Gastroesophageal sphincter (tissue), 4 donors: ENCODE measurements at places on chromosomes 11 and 22. TPM values are rescaled to one million over a fixed set of nuclear protein-coding genes. Genes with fewer than 3 reads are reported as not detected.

The VSIG10L2 gene
- total RNA-seq: not detected

The FLRT1 gene
- 1.1 TPM for total RNA-seq

The PARVG gene
- total RNA-seq: 13.9 TPM

The OTOG gene
- total RNA-seq: not detected

The LRRN4CL gene
- 42.1 TPM for total RNA-seq

GRCh38 chr22:20016734-20017621 lies at the start of gene ARVCF:
Gene ARVCF (minus strand): TSS chr22:20016823. CDS start chr22:19990794, 26,029 bp downstream.
- no peaks in the 10 kb centered on the region for H3K27me3 ChIP-seq
- ATAC-seq: peak; percentile 87
- peaks cover 20% of the 10 kb centered on the region for H3K4me1 ChIP-seq
- H3K4me3 ChIP-seq: peak within 1 kb of the TSS; percentile 34
- H3K36me3 ChIP-seq: no peaks in the 10 kb centered on the region
- no peak within 1 kb of the TSS for H3K27ac ChIP-seq

DNA sequence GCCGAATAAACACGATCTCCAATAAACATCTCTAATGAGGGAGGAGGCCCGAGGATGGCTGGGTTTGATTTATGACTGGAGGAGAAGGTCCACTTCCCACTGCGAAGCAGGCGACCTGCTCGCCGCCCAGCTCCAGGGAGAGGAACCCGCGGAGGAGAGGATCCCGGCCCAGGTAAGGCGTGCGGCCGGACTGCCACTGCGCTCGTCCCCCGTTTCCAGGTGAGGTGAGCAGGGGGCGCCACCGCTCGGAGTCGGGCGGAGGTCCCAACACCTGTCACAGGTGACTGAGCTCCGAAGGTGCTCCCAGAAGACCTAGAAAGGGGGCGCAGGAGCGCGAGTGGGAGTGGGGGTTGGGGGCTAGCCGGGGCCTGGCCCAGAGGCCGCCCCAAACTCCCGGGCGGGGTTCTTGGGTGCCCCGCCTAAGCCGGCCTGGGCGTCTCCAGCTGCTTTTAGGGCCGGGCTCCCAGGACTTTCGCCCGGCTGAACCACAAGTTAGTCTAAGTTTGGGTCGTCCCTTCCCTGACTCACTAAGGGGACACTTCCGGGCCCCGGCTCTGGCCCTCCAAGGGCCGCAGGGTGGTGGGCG lies 5.4 kb upstream of the PAX6 start:
- peaks cover 71% of the 10 kb centered on the region for H3K4me1 ChIP-seq
- peaks cover 100% of the 10 kb centered on the region for H3K27me3 ChIP-seq
- no peaks in the 10 kb centered on the region for H3K36me3 ChIP-seq
- no peak for ATAC-seq

DNA sequence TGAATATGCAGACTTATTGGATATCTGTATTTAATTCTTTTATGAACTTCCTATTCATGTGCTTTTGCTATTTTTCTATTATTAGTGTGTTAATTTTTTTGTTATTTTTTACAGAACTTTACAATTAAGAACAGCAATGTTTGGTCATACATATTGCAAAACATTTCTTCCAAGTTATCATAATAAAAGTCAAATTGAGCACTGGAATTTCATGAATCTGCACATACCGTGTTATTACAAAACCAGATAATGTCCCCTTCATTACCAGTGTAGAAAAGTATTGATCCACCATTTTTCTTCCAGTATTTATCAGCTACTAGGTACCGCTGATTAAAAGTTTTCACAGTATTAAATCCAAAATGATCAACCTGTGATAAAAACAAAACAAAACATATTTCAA lies 40.5 kb downstream of the PRCP start:
- no peak overlapping the region for H3K27ac ChIP-seq
- no peaks in the 10 kb centered on the region for H3K27me3 ChIP-seq
- peaks cover 22% of the 10 kb centered on the region for H3K4me1 ChIP-seq
- H3K4me3 ChIP-seq: no peak overlapping the region

GRCh38 chr11:63280920-63281319 lies 37.5 kb upstream of the SLC22A25 start:
- ATAC-seq: no peak
- no peaks in the 10 kb centered on the region for H3K4me1 ChIP-seq
- peaks cover 13% of the 10 kb centered on the region for H3K27me3 ChIP-seq
- no peak overlapping the region for H3K27ac ChIP-seq

- no peaks in the 10 kb centered on the region for H3K4me1 ChIP-seq
- ATAC-seq: no peak
- H3K27me3 ChIP-seq: no peaks in the 10 kb centered on the region
- H3K36me3 ChIP-seq: no peaks in the 10 kb centered on the region
- no peak overlapping the region for H3K4me3 ChIP-seq
Measured at GRCh38 chr11:134370526-134371435, 39.0 kb downstream of the GLB1L2 start.

GRCh38 chr11:72226701-72227100 lies 2.1 kb downstream of the INPPL1 start:
- H3K27me3 ChIP-seq: no peaks in the 10 kb centered on the region
- peaks cover 58% of the 10 kb centered on the region for H3K4me1 ChIP-seq
- no peak for ATAC-seq
- H3K4me3 ChIP-seq: no peak overlapping the region

GRCh38 chr22:46145361-46145851 lies 4.9 kb upstream of the PPARA start:
- no peak overlapping the region for H3K27ac ChIP-seq
- H3K27me3 ChIP-seq: no peaks in the 10 kb centered on the region
- no peaks in the 10 kb centered on the region for H3K36me3 ChIP-seq
- no peak for ATAC-seq
- H3K4me3 ChIP-seq: no peak overlapping the region

DNA sequence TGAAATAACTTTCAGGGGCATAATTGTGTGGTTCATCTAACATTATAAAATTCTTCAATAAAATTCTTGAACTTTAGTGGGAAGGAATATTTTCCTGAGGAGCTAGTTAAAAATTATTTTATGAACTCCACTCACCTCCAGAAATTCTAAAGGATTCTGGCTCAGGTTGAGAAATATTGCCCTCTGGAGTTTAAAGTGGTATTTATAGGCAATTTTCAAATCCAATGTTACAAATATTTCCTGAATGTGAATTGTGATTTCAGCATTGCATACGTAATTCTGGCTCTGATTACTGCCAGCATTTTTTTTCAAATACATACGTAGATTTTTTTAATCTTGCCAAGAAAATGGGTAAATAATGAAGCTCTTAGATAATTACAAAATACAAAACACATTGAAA lies 598.2 kb upstream of the ANO3 start:
- ATAC-seq: no peak
- no peak overlapping the region for H3K27ac ChIP-seq
- no peaks in the 10 kb centered on the region for H3K36me3 ChIP-seq
- H3K27me3 ChIP-seq: peaks cover 5% of the 10 kb centered on the region
- H3K4me1 ChIP-seq: no peaks in the 10 kb centered on the region
